Umbilical cord (tissue), 2 donors: ENCODE measurements at places on chromosomes 16 and 17.

GRCh38 chr17:55677446-55677845, 45.2 kb downstream of the TMEM100 start:
- DNase-seq = no peak

GRCh38 chr16:27571433-27572326, 21.7 kb downstream of the KATNIP start:
- DNase-seq = peak; percentile 60

GRCh38 chr17:7988750-7989178, 13.7 kb upstream of the GUCY2D start:
- peak; percentile 90 for DNase-seq

- DNase-seq = no peak
Observed at GRCh38 chr17:40464392-40464855, 21.2 kb downstream of the IGFBP4 start.

DNA sequence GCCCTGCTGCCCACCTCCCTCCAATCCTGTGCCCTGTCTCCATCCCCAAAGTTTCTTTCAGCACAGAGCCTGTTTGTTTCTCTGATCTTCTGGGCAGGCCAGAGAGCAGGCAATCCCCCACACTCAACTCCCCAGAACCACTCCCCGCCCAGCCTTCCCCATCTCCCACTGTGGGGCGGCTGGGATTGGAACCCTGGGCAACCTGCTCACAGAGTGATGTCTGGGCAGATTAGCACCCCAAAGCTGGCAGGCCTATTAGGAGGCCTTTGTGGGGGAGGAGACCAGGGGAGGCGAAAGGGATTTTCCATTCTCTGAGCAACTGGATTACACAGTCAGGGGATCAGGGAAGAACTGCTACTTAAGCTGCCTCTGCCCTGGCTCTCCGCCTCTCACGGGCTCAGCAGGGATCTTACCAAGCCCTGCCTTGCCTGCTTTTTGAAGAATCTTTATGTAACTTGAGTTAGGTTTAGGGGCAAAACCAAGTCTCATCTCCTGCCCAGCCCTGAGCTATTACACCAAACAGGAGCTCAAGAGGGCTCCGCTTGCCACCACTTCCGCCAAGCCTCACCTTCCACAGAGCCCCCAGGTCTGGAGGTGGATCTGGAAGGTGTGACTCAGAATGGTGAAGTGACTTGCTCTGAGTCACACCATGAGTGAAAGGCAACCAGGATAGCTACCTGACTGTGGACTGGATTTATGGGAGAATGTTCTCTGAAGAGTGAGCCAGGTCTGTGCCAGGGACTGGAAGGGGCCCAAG, 16.0 kb upstream of the LHX1 start:
- DNase-seq = peak; percentile 85

DNA sequence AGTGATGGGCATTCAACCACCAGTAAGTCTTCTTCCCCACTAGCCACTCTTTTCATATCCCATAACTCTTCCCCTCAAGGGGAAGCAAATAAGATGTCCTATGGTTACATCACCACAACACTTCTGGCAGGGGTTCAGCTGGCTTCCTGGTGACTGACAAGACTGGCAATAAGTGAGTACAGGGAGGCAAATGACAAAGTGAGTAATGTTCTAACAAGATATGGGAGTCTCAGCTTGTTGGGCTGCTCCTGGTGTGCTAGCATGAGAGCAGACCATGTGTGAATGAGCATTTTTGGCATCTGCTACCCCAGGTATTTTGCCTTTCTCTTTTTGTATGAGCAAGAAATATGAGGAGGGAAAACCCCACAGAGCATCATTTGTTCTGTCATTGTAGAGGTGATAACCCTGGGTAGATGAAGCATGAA, 9.9 kb downstream of the TMIGD1 start:
- DNase-seq = no peak

- no peak for DNase-seq
Observed at GRCh38 chr17:77852731-77853130, 105.8 kb upstream of the TNRC6C start.

DNA sequence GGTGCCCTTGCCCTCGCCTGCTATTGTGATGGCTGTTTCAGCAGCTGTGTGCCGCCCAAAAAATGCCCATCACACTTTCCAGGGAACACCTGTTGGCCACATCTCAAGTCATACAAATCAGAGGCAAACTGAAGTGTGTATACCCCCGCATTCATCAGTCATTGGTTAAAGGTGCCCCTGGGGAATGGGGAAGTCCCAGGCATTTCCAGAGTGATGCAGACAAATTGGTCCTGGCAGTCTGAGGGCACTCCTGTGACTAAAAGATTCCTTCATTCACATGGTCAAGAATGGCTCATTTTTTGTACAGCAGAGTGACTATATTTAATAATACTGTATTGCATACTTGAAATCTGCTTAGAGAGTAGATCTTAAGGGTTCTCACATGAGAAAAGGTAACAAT, 102.9 kb upstream of the TMEM97 start:
- no peak for DNase-seq

GRCh38 chr16:9567666-9568065, 476.2 kb downstream of the HAPSTR1 start:
- DNase-seq = no peak

GRCh38 chr16:75311383-75311938, 60.0 kb upstream of the BCAR1 start:
- no peak for DNase-seq

GRCh38 chr16:19644877-19645276, 73.2 kb downstream of the KNOP1 start:
- peak; percentile 23 for DNase-seq

- DNase-seq = no peak
Observed at GRCh38 chr16:17287166-17287800, 183.5 kb downstream of the XYLT1 start.

DNA sequence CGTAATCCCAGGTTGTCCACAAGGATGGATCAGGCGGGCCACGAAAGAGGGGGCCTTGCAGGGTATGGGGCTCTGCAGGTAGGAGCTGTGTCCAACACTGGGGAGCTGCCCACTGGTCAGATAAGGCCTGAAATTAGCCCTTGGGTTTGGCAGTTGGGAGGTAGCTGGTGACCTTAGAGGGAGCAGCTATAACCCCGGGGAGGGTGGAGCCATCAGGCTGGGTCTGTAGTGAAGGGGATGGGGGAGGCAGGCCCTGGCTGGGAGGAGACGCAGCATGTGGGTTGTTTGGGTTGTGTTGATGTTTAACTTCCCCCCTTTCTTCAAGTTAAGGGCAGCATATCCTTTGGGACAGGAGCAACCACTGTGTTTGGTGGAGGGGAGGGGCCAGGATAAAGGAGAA, 5.9 kb downstream of the MLLT6 start:
- DNase-seq = no peak

- DNase-seq = peak; percentile 78
Observed at GRCh38 chr16:53091466-53092211, 36.8 kb downstream of the CHD9 start.

DNA sequence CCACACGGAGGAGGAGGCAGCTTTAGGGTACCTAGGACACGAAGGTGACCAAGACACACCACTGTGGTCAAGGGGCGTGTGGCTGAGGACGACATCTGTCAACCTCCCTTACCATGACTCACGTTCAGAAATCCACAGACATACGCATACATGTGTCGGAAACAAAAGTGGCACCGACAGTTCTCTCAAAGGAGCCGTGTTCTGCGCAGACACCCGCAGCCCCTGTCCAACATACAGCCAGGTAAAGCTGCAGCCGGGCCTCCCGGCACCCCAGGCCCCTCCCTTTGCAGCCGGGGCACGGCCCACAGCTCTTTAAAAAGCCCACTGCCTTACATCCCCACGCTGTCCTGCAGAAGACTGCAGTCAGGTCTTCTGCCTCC, 40.5 kb upstream of the KLHDC4 start:
- DNase-seq = peak; percentile 43

GRCh38 chr16:28011971-28012445, 51.5 kb downstream of the GSG1L start:
- no peak for DNase-seq

GRCh38 chr17:7323731-7324437, 5.3 kb downstream of the NEURL4 start:
- no peak for DNase-seq

- no peak for DNase-seq
Observed at GRCh38 chr16:19722981-19723380, 4.9 kb downstream of the IQCK start.

DNA sequence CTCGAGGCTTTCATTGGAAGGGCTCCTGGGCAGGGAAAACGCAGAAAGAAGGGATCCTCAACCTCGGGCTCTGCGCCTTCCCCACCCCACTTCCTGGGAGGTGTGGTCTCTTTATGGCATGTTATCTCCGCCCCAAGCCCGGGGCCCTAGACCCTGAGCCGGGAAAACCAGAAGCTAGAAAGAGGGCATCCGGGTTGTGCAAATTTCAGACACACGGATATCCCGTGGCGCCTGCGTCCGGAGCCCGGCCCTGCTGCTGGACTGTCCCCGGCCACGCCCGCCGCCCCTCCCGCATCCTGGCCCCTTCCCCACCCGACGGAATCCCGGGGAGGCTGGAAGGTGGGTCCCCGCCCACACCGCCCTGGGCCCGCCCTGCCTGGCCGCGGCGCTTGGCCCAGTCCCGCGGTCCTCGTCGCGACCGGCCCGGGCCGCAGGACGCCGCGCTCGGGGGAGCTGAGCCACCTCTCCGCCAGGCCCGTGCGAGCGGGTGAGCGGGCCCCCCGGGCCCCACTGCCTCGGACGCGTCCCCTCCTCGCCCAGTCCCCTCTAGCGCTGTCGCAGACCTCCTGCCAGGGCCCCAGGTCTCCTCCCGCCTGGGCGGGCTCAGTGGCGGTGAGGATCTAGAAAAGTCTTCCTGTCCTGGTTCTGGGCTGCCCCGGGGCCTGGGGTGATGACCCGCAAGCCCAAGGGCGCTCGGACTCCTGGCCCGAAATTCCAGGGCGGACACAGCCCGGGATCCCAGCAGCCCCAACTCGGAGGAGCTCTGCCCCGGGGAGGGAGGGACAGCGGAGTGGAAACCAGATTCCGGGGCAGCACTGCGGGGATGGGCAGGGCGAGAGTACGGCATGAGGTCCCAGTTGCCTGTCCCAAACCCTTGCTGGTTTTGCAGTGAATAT, at the start of gene SLC16A5:
Gene SLC16A5, plus strand, starts transcription at position 397 of the 896 bp plus-strand sequence. CDS start 5,683 bp downstream, outside the sequence.
- peak; percentile 98 for DNase-seq

DNA sequence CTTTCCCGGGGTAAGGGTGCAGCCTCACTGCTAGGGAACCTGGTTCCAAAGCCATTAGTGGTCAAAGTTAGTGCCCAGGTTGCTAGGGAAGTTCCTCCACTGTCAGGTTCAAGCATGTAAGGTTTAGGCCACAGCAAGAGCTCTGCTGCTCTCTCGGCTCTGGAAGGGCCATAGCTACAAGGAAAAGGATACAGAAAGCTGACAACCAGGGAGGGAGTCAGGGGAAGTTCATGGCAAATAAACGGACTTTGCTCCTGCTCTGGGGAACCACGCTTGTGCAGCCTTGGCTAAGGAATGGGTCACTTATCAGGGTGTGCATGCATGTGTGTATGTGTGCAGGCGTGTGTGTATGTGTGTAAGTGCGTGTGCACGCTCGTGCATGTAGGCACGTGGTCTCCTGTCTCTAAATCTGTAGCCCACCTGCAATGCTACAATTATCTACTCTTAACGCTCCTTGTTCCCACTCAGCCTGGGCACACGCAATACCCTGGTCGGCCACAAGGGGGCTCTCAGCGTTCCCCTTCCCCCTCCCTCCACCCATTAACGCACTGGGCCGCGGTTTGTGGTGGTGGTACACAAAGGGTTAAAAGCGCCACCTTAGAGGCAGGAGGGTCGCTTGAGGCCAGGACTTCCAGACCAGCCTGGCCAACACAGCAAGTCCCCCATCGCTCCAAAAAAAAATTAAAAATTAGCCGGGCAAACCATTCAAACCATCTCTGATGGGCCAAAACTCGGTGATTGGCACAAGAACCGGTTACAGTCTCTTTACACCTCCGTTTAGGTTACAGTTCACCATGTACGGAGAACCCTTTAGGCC, 48.4 kb upstream of the KDM8 start:
- DNase-seq = peak; percentile 31
